Mesothelial cell of epicardium (in vitro differentiated cells): ENCODE measurements at places on chromosomes 11 and 22. TPM values are rescaled to one million over a fixed set of nuclear protein-coding genes. Genes with fewer than 3 reads are reported as not detected.

- DNase-seq, result no peak
- H3K4me3 ChIP-seq, result no peak overlapping the region
- H3K4me1 ChIP-seq, result peaks cover 6% of the 10 kb centered on the region
- H3K27me3 ChIP-seq, result peaks cover 26% of the 10 kb centered on the region
- no peaks in the 10 kb centered on the region for H3K36me3 ChIP-seq
These were observed 684.4 kb downstream of the NTM start for GRCh38 chr11:132054822-132055221.

DNA sequence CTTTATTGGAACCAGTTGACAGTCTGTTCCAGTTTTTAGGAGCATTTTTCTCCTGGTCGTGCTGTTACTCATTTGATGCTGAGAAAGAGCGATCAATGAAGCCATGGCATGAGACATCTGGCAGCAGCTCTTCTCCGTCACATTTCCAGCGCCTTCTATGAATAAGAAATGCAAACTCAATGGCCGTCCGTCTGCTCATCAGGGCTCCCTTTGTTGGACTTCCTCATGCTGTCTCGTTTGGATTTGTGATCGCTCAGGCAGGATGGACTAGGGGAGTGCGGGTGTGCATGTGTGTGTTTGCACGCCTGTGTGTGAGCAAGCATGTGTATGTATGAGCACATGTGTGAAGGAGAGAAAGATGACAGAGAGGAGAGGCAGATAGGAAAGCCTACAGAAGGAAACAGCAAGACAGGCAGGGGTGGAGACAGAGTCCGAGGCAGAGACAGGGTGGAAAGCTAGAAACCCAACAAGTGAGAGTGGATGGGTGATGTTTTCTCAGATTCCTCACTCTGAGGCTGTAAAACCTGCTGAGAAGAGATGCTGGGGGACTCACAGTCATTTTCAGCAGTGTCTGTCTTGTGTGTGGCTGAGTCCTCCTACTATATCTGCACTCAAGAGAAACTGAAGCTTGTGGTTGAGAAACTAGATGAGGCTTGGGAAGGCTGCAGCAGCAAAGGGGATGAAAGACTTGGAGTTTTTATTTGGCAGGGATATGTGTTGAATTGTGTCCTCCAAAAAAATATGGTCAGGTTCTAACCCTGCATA lies 56.0 kb upstream of the CLMP start:
- H3K27me3 ChIP-seq, result no peaks in the 10 kb centered on the region
- H3K36me3 ChIP-seq, result no peaks in the 10 kb centered on the region
- peaks cover 9% of the 10 kb centered on the region for H3K4me1 ChIP-seq
- no peak overlapping the region for H3K27ac ChIP-seq
- no peak overlapping the region for H3K4me3 ChIP-seq
- DNase-seq, result no peak

GRCh38 chr11:57483562-57483918 lies 23.2 kb downstream of the RTN4RL2 start:
- no peaks in the 10 kb centered on the region for H3K36me3 ChIP-seq
- no peak overlapping the region for H3K27ac ChIP-seq
- no peak for DNase-seq
- peaks cover 17% of the 10 kb centered on the region for H3K4me1 ChIP-seq
- peak overlapping the region; percentile 65 for H3K4me3 ChIP-seq
- peaks cover 61% of the 10 kb centered on the region for H3K27me3 ChIP-seq

The NXPE4 gene
- total RNA-seq, result not detected in 3 replicates

- no peak overlapping the region for H3K27ac ChIP-seq
- no peaks in the 10 kb centered on the region for H3K27me3 ChIP-seq
- H3K4me1 ChIP-seq, result peaks cover 7% of the 10 kb centered on the region
- no peaks in the 10 kb centered on the region for H3K36me3 ChIP-seq
- no peak for DNase-seq
- no peak overlapping the region for H3K4me3 ChIP-seq
These were observed 17.4 kb downstream of the ARVCF start for GRCh38 chr22:19998991-19999820.

The MYOD1 gene
- total RNA-seq, result not detected in 3 replicates

The OR8D4 gene
- 0.07 to 0.20 TPM (median 0.11 TPM) in 3 replicates for total RNA-seq

DNA sequence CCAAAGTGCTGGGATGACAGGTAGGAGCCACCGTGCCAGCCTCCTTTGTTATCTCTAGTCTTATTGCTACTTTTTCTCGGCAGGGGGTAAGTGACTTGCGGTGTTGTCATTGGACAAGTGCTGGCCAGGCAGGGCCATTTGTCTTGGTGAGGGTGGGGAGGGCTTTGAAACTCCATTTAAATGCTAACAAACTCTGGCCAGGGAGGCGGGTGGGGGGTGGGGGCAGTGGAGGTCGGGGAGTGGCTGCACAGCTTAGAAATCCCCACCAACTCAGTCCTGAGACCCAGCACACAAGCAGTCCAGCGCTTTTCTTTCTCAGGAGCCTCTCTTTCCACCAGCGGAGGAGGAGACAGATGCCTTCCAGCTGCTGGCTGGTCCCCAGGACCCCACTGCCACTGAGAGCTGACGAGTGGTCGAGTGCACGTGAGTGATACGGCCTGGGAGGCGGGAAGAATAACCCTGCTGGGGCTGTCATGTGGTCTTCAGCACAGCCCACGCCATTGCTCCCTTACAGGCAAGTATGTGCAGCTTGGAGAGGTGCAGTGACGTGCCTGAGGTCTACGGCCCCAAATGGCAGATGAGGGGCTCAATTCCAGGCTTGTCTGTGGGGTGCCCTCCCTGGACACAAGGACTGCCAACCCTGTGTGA lies 24.2 kb upstream of the OSBPL5 start:
- peaks cover 9% of the 10 kb centered on the region for H3K27me3 ChIP-seq
- no peak for DNase-seq
- no peaks in the 10 kb centered on the region for H3K4me1 ChIP-seq
- H3K36me3 ChIP-seq, result no peaks in the 10 kb centered on the region

DNA sequence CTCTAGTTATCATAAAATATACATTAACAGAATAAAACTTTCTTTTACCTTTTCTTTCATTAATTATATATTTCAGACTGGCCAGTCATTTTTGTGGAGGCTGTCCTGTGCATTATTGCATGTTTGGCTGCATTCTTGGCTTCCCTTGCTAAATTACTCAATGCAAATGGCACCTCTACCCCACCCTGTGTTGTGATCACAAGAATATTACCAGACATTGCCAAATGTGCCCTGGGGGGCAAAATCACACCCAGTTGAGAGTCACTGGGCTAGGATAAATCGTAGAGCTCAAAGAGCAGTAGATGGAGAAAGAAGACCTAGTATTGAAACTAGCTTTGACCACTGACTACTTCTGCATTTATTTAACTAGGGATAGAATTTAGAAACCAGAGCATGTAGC lies 1257.8 kb upstream of the TENM4 start:
- H3K36me3 ChIP-seq, result no peaks in the 10 kb centered on the region
- no peak overlapping the region for H3K4me3 ChIP-seq
- DNase-seq, result no peak
- H3K4me1 ChIP-seq, result peaks cover 25% of the 10 kb centered on the region
- no peak overlapping the region for H3K27ac ChIP-seq

DNA sequence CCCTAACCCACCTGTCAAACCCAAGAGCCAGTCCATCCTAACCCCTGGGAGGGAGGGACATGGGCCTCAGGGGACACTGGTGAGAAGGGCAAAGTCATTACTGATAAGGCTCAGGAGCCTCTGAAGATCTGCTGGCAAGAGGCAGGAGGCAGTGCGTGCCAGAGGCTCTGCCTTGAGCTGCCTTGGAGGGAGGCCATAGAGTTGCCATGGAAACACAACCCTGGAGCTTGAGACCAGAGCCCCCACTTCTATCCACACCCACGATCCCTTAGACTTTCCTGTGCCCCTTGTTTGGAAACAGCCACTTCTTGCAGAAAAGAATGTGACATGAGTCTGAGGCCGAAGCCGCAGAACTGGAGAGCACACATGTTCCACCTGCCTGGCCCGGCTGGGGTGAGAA lies 89.7 kb upstream of the CSNK2A3 start:
- H3K36me3 ChIP-seq, result no peaks in the 10 kb centered on the region
- H3K4me1 ChIP-seq, result peaks cover 41% of the 10 kb centered on the region
- no peak overlapping the region for H3K27ac ChIP-seq
- H3K4me3 ChIP-seq, result no peak overlapping the region
- no peak for DNase-seq

The OR51F2 gene
- total RNA-seq, result not detected in 3 replicates

GRCh38 chr11:46675288-46675851 lies 25.0 kb downstream of the ARHGAP1 start:
- H3K36me3 ChIP-seq, result peaks cover 13% of the 10 kb centered on the region
- H3K27ac ChIP-seq, result peak overlapping the region; percentile 77
- peaks cover 17% of the 10 kb centered on the region for H3K4me1 ChIP-seq
- DNase-seq, result no peak
- H3K4me3 ChIP-seq, result no peak overlapping the region

GRCh38 chr11:76789443-76789719 lies 6.2 kb downstream of the TSKU start:
- peak overlapping the region; percentile 16 for H3K27ac ChIP-seq
- H3K36me3 ChIP-seq, result peaks cover 23% of the 10 kb centered on the region
- DNase-seq, result no peak

The C22orf42 gene
- total RNA-seq, result not detected in 3 replicates

GRCh38 chr11:65008873-65009272 lies 5.1 kb upstream of the ARL2 start:
- no peak for DNase-seq

The CDC42EP1 gene
- 38.5 to 39.1 TPM (median 38.8 TPM) in 3 replicates for total RNA-seq

The MEI1 gene
- 0.38 to 2.1 TPM (median 1.3 TPM) in 3 replicates for total RNA-seq

DNA sequence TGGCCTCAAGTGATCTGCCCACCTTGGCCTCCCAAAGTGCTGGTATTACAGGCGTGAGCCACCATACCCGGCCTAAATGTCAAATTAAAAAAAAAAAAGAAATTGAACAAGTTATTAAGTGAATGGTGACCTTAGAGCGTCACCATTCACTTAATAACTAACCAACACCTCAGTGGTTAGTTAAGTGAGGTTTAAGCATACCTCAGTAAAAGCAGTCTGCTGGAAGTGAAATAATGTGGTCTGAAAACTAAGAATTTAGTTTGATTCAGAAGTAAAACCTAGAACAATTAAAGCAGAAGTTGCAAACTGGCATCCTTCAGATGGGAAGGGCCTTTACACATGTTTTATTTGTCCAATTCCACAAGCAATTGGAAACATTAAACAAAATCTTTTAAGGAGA lies 71.5 kb downstream of the FCHSD2 start:
- H3K27me3 ChIP-seq, result no peaks in the 10 kb centered on the region
- H3K27ac ChIP-seq, result no peak overlapping the region
- peaks cover 5% of the 10 kb centered on the region for H3K4me1 ChIP-seq
- peaks cover 11% of the 10 kb centered on the region for H3K36me3 ChIP-seq
- DNase-seq, result no peak
- H3K4me3 ChIP-seq, result no peak overlapping the region

DNA sequence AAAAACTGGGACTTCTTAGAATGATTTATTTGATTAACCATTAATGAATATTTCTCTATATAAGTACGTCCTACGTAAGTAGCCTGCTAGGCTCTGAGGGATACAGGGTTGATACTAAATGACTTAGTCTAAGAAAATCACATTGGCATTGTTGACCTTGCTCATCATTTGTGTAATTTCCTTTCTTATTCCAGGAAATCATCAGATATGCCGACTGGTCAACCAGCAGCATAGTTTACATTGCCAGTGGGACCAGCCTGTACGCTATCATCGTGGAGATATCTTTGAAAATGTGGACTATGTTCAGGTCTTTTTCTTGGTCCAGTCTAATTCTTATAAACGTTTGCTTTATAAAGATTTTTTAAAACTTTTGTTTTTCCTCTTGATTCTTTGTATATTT lies 42.5 kb downstream of the TTC17 start:
- H3K4me3 ChIP-seq, result no peak overlapping the region
- peaks cover 7% of the 10 kb centered on the region for H3K4me1 ChIP-seq
- no peak for DNase-seq
- H3K36me3 ChIP-seq, result peaks cover 61% of the 10 kb centered on the region
- H3K27ac ChIP-seq, result no peak overlapping the region

DNA sequence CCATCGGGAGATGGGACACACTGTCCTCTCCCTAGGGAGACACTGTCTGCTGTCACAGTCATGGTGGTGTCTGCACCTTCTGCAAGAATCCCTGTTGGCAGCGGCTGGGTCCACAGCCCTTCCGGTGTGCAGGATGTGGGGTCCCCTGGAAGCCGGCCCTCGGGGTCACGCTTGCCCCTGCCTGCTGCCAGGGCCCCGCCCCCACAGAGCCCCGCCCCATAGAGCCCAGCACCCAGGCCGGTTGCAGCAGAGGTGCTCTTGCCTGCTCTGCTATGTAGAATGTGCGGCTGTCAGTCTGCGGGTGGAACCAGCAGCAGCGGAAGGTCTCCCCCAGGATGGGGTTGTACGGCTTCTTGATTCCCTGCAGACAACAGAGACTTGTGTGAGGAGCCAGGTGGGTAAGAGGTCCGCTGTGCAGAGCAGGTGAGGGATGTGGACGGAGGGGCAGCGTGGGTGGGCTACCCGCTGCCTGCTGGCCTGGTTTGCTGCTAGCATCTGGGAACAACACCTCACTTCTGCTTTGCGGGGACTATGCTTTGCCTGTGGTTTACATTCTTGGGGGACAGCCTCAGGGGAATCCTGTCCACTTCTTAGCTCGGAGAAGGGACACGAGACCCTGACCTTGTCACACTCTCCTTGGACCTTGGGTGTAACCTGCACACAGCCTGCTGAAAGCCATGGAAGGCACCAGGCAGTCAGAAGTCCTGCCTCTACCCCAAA lies 44.9 kb upstream of the CARS1 start:
- H3K27ac ChIP-seq, result no peak overlapping the region
- peaks cover 20% of the 10 kb centered on the region for H3K36me3 ChIP-seq
- H3K27me3 ChIP-seq, result no peaks in the 10 kb centered on the region

The MUC6 gene
- not detected in 3 replicates for total RNA-seq

DNA sequence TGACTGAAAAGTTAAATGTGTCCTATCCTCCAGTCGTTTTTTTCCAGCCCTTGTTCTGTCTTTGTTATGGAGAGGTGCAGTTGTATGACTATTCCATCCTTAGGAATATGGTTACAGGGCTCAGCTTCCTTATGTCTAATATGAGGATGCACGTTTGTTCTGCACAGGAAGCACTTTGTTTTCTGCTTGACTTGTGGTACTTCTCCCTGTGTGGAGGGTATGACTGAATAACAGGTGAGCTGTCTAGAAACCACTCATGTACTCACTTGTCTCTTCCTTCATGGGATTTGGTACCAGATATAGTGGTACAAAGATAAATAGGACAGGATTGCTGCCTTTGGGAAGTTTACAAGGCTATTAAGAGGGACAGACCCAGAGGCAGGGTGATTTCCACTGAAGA lies 17.4 kb downstream of the CABIN1 start:
- no peak overlapping the region for H3K4me3 ChIP-seq
- H3K36me3 ChIP-seq, result peaks cover 20% of the 10 kb centered on the region
- H3K4me1 ChIP-seq, result peaks cover 3% of the 10 kb centered on the region
- H3K27ac ChIP-seq, result no peak overlapping the region
- H3K27me3 ChIP-seq, result no peaks in the 10 kb centered on the region
